GM12892 (cell line): ENCODE measurements at places on chromosomes 16 and 17.

DNA sequence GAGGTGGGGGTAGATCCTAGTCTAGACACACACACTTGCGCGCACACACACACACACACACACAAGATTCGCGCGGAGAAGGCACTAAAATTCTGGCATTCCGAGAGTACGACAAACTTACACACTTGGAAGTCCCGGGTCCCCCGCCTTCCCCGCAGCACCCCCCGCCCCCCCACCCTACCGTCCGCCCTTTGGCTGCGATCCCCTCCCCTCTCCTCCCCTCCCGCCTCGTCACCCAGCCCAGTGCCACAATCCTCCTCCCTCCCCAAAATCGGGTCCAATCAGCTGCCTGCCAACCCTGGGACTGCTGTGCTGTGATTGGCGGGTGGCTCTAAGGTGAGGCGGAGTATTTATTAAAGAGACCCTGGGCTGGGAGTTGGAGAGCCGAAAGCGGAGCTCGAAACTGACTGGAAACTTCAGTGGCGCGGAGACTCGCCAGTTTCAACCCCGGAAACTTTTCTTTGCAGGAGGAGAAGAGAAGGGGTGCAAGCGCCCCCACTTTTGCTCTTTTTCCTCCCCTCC lies at the start of gene SOX9:
TSS of gene SOX9 (plus strand) at position 379 of the 522 bp plus-strand sequence. CDS start 372 bp downstream, outside the sequence.
- DNase-seq, result peak; percentile 76

- no peak for DNase-seq
Measured at GRCh38 chr16:89407282-89407924, 83.0 kb downstream of the ANKRD11 start.

GRCh38 chr16:77938913-77939312 lies 83.4 kb upstream of the CLEC3A start:
- DNase-seq, result no peak

GRCh38 chr17:80986046-80986445 lies 5.6 kb upstream of the CHMP6 start:
- DNase-seq, result no peak

- DNase-seq, result no peak
Measured at GRCh38 chr16:82699260-82699659, 72.5 kb downstream of the CDH13 start.

DNA sequence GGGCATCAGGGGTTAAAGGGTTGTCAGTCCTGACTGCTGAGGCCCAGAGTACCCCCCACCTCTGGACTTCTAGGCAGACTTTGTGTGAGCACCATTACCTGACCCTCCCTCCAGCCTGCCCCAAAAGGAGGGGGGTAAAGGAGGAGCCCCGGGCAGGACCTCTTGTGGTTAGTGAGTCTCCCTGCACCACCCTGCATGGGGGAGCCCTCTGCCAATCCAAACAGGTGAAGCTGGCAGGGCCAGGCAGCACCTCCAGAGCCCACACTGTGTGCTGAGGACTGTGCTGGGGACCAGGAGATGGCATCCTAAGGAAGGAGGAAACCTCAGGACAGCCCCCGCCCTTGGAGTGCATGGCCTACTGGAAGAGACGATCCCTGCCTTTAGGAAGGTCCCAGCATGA lies 2.6 kb upstream of the KRT14 start:
- DNase-seq, result no peak

DNA sequence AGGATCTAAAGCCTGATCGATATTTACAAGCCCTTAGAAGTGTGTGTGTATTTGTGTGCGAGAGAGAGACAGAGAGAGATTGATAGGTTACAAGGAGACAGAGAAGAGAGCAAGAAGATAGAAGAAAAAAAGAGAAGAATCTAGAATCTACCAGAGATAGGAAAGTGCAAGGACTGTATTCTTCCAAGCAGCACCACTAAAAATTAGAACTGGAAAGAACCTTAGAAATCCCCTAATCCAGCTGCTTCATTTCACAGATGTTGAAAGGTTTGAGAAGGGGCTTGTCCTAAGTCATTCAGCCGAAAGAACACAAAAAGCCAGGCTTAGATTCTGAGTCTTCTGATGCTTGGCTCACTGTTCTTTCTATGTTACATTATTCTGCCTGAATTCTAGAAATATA lies 92.2 kb downstream of the HS3ST3A1 start:
- DNase-seq, result no peak
